ENCODE measurements at places on chromosomes 12 and 14.

- DNase-seq = no peak
Measured at GRCh38 chr14:76304536-76305267, 71.2 kb upstream of the ESRRB start.

DNA sequence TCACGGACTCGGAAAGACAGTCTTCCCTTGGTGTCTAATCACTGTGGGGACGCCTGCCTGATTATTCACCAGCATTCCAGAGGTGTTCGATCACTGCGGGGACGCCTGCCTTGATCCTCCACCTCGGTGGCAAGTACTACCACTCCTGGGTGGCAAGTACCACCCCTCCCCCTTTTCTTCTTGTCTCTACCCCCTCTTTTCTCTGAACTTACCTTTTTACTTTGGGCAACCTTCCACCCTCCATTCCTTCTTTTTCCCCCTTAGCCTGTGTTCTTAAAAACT lies 12.0 kb upstream of the LGMN start:
- no peak for DNase-seq

DNA sequence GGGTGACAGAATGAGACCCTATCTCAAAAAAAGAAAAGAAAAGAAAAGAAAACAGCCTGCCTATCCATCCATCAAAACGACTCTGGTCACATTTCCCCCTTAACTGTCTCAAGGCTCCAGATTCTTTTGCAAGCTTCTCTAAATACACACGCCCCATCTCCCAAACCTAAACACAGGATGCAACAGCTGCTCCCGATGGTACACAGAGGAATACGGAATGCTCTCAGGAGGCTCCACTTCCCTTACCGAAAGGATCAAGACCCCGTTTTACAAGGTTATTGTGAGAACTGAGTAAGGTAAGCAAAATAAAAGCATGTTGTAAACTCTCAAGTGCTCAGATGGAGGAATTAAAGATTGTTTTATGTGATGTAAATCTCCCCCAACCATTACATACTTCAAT lies 62.3 kb downstream of the NT5DC3 start:
- DNase-seq = no peak

GRCh38 chr14:94401083-94401482 lies 12.7 kb upstream of the SERPINA1 start:
- no peak for DNase-seq

- DNase-seq = no peak
Measured at GRCh38 chr12:62692884-62693283, 226.3 kb downstream of the MON2 start.

DNA sequence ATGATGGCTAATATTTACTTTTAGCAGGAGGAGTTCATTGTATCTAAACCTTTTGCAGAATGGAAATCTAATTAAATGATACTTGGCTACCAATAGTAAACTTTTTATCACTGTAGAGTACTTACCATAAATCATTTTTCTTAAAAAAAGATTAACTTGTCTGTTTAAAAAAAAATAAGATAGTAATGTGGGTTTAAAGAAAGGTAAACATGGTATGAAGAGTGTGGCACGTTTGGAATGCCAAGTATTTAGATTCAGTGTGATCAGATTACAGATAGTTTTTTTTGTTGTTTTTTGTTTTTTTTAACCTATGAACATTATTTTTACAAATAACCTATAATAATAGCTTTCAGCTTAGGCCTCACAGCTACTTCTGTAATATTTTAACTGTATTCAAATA lies 25.8 kb downstream of the KTN1 start:
- no peak for DNase-seq

DNA sequence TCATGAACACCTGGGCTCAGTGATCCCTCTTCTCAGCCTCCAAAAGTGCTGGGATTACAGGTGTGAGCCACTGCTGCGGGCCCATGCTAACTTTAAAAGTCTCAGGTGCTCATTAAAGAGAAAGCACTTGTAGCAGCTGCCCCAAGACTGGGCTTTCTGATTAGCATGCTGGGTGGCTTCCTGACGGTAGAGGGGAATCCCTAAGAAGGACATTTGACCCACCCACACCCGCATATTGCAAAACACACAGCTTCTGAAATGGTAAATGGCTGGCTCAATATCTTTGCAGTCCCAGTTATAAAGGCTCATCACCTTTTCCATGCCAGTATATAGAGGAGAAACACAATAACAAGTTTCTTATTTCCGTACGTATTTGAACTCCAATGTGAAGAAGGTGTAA lies 19.3 kb upstream of the BICD1 start:
- DNase-seq = no peak

- DNase-seq = no peak
Measured at GRCh38 chr14:89921346-89921745, 33.2 kb downstream of the EFCAB11 start.

GRCh38 chr14:95044463-95045105 lies 112.7 kb downstream of the DICER1 start:
- no peak for DNase-seq

GRCh38 chr14:90281261-90281660 lies 24.9 kb downstream of the PSMC1 start:
- no peak for DNase-seq

- no peak for DNase-seq
Measured at GRCh38 chr12:5171701-5172100, 128.0 kb downstream of the KCNA5 start.

- no peak for DNase-seq
Measured at GRCh38 chr14:102164241-102164641, 24.5 kb downstream of the WDR20 start.

GRCh38 chr12:43914923-43915468 lies 79.1 kb downstream of the TMEM117 start:
- no peak for DNase-seq

DNA sequence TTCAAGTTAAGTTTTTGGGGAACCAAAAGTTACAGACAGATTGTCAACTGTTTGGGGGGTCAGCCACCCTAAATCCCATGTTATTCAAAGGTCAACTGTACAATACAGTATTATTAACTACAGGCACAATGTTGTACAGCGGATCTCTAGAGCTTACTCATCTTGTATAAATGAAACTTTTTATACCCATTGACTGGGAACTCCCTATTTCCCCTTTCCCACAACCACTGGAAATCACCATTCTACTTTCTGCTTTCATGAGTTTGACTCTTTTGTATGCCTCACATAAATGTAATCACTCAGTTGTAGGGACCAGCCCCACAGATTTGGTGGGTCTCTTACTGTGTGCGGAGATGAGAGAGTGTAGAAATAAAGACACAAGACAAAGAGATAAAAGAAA lies 57.8 kb downstream of the SLCO1B3 start:
- no peak for DNase-seq

DNA sequence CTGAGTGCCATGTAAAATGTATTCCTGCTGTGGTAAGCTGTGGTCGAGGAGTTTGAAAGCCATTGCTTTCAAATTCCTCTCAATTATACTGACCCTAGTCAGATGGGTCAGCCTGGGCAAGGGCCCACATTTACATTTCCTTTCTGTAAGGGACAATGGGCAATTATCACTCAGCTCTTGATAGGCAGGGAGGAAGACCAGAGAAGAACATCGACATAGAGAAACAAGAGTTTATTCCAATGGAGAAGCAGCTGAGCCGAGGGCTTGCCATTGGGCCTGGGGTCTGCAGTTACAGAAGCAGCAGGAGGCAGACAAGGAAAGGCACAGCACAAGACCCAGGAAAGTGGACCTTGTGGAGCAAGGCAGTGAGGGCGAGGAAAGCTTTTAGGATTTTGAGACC lies 9.7 kb downstream of the NRIP2 start:
- DNase-seq = no peak

GRCh38 chr14:89915114-89915878 lies 39.2 kb downstream of the EFCAB11 start:
- peak; percentile 52 for DNase-seq

DNA sequence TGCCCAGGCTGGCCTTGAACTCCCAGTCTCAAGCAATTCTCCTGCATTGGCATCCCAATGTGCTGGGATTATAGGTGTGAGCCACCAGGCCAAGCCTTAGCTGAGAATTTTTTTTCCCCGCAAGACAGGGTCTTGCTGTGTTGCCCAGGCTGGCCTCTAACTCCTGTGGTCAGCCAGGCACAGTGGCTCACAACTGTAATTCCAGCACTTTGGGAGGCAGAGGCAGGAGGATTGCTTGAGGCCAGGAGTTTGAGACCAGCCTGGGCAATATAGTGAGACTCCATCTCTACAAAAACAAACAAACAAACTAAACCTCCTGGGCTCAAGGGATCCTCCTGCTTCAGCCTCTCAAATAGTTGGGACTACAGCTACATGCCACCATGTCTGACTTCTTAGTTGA lies 27.3 kb downstream of the DEPDC4 start:
- no peak for DNase-seq

DNA sequence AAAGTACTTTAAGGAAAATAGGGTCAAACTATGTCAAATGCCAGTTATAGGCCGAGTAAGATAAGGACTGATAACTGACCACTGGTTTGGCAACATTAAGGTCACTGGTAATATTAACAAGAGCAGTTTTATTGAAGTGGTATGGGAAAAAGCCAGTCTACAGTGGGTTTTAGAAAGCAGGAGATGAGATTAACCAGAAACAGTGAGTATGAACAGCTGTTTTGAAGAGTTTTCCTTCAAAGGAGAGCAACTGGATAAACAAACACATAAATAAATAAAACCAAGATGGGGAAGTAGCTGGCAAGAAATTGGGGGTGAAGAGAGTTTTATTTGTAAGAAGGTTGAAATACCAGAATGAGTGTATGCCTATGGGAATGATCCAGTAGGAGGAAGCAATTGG lies 30.3 kb downstream of the KITLG start:
- DNase-seq = no peak

GRCh38 chr12:86249851-86250250 lies 6.3 kb downstream of the MGAT4C start:
- no peak for DNase-seq

- DNase-seq = no peak
Measured at GRCh38 chr14:56064513-56064912, 53.7 kb upstream of the PELI2 start.

DNA sequence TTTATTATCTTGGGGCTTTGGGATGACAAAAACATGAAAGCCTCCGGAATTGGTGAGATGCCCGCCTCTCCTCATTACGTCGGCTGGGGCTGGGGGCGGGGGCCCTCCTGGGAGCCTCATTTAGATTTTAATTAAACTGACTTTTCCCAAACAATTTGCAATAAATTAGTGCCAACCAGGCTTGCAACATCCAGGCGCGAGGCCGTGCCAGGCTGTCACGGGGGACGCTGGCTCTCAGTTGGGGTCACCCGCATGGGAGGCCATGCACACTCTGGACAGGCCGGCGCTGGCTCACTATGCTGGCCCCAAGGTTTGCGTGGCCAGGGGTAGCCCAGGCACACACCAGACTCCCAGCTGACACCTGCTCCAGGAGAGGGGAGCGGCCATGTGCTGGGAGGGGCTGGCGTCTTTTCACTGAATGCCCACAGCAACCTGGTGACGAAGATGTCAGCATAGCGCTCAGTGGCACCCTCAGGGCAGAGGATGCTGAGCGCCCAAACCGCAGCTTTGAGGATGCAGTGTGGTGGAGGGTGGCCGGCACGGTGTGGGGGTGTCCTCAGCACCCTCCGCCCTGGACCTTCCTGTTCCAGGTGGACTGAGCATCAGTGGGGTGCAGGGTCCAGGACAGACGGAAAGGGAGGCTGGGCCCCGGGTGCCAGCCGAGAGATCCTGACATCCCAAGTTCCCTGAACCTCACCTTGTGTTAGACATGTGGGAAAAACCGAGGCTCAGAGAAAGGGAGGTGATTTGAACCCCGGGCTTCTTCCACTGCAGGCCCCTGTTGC lies 190.8 kb upstream of the C14orf180 start:
- no peak for DNase-seq

DNA sequence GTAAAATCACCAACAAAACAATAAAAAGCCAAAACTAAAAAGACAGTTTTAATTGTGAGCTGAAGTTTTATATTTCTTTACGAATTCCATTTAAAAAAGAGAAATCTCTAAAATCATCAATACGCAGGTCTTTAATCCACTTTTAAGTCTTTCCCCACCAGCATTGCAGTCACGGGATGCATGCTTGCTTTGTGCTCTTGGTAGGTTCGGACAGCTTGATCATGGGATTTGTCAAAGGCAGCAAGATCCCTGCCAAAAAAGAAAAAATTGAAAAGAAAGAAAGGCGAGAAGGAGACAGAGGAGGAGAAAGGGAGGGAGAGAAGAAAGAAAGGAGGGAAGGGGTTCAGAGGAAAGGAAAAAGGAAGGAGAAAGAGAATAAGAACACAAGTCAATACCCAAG lies 4.7 kb upstream of the HAL start:
- DNase-seq = no peak

DNA sequence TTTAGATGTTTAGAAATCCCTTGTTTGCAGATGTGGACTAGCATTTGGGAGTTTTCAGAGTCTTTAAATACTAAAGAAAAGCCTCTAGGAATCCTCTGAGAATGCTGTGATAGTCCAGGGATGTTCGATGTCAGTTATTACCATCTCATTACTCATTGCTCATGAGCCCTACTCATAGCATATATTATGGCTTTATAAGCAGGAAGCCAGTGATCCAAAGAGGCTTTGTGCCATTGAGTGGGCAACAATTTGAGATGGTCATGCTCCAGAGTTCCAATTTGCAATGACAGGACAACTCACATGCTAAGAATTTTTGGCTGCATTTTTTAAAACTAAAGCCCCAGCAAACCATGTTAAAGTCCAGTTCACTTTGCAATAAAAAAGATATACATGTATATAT lies 163.0 kb downstream of the OTOGL start:
- DNase-seq = no peak

GRCh38 chr12:75984577-75985182 lies 46.9 kb downstream of the PHLDA1 start:
- DNase-seq = no peak

DNA sequence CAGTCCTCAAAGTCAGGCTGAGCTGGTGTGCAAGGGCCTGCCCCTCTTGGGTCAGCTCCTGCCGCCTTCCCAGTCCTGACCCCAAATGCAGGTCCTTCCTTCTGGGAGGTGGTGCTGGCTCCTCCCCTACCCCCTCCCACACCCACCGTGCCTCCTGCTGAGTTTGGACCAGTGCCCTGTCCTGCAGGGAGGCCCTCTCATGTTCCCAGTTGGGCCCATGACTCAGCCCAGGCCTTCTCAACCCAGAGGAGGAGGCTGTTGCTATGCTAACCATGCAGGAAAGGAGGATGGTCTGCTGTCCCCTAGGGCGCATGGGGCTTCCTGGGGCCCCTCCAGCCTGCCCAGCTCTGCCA lies 4.4 kb downstream of the ZBTB42 start:
- no peak for DNase-seq

- DNase-seq = no peak
Measured at GRCh38 chr12:5203274-5203673, 159.6 kb downstream of the KCNA5 start.

GRCh38 chr14:59190372-59190771 lies 1.9 kb downstream of the DAAM1 start:
- DNase-seq = no peak

- DNase-seq = no peak
Measured at GRCh38 chr14:94850309-94851211, 80.6 kb upstream of the GSC start.

DNA sequence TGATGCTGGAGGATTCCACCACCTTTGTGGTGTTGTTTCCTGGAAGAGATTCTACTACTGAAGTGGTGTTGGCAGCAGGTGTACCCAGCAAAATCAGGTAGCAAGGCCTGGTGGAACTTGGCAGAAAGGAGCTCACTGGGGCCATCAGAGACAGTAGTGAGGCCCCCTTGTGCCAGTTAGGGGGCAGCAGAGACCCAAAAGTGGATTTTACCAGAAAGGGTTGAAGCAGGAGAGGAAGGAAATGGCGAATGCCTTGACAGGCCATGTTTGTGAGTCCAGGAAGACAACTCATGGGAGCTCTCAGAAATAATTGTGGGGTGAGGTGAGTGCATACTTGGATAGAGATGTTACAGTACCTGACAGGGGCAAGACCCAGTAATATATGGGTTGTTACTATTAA lies 137.7 kb upstream of the FGD4 start:
- no peak for DNase-seq

GRCh38 chr14:68652433-68652690 lies 140.5 kb downstream of the ZFP36L1 start:
- no peak for DNase-seq
